NCI-H82 (cell line): ENCODE measurements at places on chromosomes 16 and 17.

GRCh38 chr17:40551091-40551878 is 14.0 kb downstream of the CCR7 start:
- no peak for DNase-seq

DNA sequence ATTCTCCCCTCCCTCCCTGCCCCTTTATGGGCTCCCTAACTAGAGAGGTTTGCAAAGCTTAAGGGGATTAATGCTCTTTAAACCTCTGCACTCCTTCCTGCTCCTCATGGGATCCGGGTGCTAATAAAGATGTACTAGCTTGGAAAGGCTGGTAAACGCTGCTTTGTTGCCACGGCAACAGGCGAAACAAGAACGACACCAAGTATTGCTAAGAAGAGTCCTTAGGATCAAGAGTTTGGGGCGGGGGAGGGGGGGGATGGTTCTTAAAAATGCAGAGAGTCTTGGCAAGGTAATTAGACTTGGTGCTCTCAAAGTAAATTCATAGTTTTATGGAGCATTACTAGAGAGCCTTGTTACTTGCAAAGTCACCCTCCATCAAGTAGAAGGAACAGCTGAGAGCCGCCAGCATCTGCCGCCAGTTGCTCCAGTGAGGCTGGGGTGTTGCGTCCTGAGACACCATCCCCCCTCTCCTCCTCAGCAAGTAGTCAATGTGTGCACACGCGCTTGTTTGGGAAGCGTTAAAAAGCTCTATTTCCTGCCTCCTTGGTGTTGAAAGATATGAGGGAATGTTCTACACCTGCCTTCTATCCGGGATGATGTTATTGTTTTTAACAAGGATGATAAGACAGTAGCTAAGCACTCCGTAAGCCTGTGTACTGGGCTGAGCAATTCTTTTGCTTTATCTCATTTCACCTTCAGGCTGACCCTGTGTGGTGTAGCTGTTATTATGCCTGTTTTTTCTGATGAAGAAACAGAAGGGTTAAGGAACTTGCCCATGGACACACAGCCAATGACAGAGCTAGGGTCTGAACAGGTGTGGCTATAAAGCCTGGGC is 190.9 kb downstream of the CCDC182 start:
- peak; percentile 100 for DNase-seq

DNA sequence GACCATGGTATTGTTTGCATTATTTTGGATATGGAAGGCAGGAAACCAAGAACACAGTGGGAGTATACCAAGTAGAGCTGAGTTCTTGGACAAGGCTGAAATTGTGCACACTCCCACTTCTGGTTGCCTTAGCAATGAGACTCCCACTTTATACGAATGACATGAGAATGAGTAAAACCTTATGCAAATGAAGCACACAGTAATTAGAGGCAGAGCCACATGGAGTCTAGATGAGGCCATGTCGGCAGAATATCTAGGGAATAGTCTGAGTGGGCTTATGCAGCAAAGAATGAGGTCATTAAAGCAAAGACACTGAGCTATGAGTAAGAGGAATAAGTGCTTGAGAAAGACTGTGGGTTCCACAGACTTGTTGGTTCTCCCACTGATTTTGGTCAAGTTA is 178.7 kb downstream of the GRIN2A start:
- no peak for DNase-seq

- DNase-seq: no peak
Observed at GRCh38 chr17:63989622-63990345, 8.4 kb upstream of the PRR29 start.

DNA sequence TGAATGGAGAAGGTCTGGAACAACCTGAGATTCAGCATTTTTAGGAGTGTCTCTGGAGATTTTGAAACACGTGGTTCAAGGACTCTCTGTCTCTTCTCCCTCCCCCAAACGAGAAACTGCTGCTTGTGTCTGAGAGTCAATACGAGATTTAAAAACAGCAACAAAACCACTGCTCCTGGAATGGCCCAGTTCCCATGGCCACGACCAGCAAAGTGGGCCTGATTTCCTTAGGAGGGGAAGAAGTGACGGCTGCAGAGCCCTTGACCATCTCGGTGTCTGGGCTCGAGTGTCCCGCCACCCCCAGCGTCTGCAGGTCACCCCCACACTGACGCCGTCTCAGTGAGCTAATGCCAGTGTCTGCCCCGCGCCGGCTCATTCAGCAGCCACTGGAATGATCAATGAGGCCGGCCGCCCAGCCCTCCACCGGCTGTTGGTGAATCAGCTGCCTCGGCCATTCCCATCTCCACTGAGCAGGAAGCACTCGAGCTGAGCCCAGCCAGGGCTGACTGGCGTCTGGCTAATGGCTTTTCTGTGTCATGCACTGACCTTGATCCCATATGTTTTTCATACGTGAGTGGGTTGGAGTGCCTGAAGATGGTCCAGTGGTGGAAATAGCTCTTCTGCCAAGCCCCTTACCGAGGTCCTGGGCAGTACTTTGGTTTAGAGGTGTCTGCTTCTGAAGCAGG is 151.8 kb downstream of the PITPNC1 start:
- DNase-seq: peak; percentile 43

DNA sequence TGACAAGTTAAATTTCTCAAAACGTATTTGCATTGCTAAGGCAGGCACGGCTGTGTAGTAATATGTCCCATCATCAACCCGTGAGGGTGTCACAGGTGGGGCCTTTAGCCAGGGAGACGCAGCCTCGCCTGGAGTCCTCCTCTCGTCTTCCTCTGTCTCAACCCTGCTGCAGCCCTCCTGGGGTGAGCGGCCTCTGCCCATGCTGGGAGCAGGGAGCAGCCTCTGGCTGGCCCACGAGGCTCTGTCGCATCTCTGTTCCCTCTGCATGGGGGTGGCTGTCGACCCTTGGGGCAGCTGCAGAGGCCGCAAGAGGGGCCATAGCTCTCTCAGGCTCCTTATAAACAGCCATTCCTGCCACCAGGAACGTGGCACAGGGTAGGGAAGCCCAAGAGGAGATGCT is 806 bp upstream of the SMIM5 start:
- no peak for DNase-seq

- no peak for DNase-seq
Observed at GRCh38 chr16:9868606-9869149, 313.6 kb downstream of the GRIN2A start.

DNA sequence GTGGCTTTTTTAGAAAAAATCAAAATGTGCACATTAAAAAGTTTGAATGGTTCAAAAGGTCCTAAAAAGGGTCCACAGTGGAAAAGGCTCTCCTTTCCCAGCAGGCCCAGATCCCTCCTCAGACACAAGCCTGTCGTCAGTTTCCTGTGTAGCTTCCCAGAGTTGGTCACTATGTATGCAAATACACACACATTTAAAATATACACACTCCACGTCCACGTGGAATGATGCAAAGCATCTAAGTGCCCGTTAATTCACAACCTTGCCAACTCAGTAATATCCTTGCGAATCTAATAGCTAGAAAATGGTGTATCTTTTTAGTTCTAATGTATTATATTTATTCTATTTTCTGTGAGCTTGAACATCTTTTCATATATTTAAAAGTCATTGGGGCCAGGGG is 17.7 kb downstream of the NLRC5 start:
- no peak for DNase-seq

DNA sequence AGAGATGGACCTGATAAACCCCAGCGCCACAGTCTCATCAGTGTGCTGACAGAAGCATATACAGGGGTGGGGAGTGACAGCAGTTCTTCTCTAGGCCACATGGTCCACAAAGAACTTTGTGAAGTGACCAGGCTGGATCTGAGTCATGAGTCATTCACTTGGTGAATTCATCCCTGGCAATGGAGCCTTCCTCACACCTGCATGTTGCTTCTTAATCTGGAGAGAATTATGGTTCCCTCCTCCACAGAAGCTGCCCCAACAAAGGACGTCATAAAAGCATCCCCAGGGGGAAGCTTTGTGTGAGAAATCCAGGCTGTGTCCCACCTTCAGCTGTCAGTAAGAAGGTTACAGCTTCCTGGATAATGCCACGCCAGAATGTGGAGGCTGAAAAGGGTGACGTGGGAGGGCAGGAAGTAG is 215.6 kb upstream of the MAF start:
- no peak for DNase-seq

- no peak for DNase-seq
Observed at GRCh38 chr17:9249245-9249953, 228.1 kb downstream of the NTN1 start.

DNA sequence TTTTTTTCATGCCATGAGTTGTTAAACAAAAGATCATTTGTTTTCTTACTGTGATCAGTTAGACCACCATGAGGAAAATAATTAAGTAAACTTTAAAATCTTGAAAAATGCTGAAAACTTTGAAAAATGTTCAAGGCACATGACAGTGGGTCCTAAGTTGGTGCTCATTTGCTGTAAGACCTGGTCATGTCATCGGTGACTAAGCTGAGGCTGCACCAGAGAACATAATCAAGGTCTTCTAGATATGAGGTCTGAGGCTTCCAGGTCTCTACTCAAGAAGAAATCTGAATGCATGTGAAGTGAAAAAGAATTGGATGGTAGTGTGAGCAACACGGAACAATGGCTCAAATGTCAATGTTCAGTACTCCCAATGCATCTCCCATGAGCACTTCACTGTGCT is 87.6 kb downstream of the CFDP1 start:
- DNase-seq: no peak

- peak; percentile 46 for DNase-seq
Observed at GRCh38 chr17:39231091-39231561, 5.4 kb upstream of the STAC2 start.

GRCh38 chr17:29149431-29150064 is 30.6 kb downstream of the MYO18A start:
- DNase-seq: peak; percentile 87

GRCh38 chr17:73292031-73292531 is 19.7 kb downstream of the CDC42EP4 start:
- DNase-seq: no peak

DNA sequence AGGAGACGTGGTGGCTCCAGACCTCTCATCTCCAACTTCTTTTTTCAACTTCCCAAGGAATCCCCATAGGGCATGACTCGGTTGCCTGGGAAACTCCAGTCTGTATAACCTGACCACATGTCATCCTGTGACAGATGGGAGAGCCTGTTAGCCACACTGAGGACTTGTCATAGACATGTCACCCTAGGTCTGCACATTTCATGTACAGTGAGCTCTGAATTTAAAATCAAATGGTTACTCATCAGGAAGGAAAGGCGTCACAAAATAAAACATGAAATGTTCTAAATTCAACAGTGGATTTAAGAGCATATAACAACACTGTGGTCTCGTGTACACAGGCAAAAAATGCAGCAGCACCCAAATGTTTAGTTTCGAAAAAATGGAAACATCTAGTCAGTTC is 22.2 kb upstream of the ADAMTS18 start:
- DNase-seq: peak; percentile 44
